SK-N-SH (cell line): ENCODE measurements at places on chromosomes 5 and 9. TPM values are rescaled to one million over a fixed set of nuclear protein-coding genes. Genes with fewer than 3 reads are reported as not detected.

TICAM2 gene
- polyA plus RNA-seq = not detected in 2 replicates

WHRN gene
- polyA plus RNA-seq = 2.7 and 4.6 TPM in 2 replicates

UNC5A gene
- 0.46 and 0.55 TPM in 2 replicates for polyA plus RNA-seq

SPINK5 gene
- polyA plus RNA-seq = not detected in 2 replicates

IL4 gene
- polyA plus RNA-seq = not detected in 2 replicates

UAP1L1 gene
- polyA plus RNA-seq = 3.2 and 5.6 TPM in 2 replicates

PLAC8L1 gene
- polyA plus RNA-seq = 0.21 and 0.55 TPM in 2 replicates
